Hippocampal formation (tissue), 2 donors: ENCODE measurements at places on chromosomes 13 and 19.
A peak's percentile ranks its signal among the peaks of the same experiment; 100 is the strongest.

DNA sequence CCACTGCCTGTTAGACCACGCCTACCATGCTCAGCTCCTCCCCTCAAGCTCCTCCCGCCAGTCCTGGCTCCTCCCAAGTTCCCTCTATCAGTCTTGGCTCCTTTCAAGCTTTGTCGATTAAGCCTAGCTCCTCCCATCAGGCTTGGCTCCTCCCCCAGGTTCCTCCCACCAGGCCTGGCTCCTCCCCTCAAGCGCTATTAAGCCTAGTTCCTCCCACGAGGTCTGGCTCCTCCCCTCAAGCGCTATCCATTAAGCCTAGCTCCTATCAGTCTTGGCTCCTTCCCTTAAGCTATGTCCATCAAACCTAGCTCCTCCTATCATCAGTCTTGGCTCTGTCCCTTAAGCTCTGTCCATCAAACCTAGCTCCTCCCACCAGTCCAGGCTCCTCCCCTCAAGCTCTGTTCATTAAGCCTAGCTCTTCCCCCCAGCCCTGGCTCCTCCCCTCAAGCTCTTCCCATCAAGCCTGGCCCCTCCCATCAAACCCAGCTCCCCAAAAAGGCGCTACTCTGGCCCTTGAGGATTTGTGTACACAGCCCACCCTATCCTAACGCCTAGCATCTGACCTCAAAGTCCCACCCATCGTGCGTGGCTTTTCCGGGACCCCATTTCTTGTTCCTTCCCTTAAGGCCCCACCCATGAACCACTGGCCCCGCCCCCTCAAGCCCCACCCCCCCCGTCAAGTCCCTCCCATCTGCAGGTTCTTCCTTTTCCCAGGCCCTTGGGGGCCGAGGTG lies 10.0 kb downstream of the CAMSAP3 start:
- no peak for DNase-seq

- peak; percentile 48 for DNase-seq
These were observed 7.1 kb upstream of the NFIC start for GRCh38 chr19:3359015-3359918.

DNA sequence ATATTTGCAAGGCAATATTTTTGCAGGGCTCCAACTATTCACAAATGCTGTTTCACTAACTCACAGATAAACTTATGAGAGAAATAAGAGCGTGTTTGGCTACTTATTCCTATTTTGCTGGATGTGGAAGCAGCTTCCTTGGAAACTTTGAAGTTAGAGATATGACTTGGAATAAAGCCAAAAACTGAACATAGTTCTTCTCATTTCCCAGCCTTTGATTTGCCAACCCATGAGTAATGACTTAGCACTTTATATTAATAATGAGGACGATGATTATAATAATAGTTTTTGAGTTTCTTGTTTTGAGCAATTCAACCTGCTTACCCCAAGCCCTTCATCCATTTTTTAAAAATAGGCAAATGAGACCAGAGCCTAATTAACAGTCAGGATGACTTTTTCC lies 47.7 kb downstream of the SLC10A2 start:
- DNase-seq = no peak

DNA sequence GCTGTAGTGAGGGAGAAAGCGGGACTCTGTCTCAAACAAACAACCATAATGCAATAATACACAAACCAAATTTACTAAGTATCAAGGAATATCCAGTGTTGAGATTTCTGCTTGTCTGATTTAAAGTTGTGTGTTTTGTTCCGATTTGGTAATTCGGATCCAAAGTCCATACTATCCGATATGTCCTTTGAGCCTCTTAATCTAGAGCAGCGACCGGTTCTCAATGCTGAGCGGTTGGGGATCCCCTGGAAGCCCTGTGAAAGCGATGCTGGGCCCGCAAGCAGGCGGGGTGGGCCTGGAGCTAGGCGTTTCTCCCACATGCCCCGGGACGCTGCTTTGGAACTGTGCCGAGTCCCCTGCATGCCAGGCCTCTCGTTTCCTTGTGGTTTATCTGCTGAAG lies 20.2 kb downstream of the C19orf44 start:
- DNase-seq = no peak

- no peak for DNase-seq
These were observed 315.4 kb upstream of the MIR17HG start for GRCh38 chr13:91032104-91032503.
